ENCODE measurements at places on chromosomes 5 and 9.

DNA sequence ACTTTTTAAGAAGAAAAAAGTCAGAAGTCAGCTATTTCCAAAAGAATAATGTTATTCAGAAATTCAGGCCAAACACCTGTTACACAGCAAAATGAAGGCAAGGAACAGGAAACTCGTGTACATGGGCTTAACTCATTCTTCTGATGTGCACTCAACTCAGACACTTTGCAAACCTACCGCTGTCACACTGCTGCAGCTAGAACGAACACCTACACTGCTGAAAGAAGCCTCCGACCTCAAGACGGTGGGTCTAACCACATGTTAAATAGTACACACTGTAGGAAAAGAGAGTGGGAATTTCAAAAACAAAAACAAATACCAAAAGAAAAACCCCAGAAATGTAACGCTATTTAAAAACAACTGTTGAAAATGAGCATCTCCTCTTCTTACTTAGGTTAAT, 384.5 kb downstream of the IRX1 start:
- peak; percentile 64 for DNase-seq

GRCh38 chr5:134314443-134314842, 52.5 kb downstream of the CDKL3 start:
- no peak for DNase-seq

- no peak for DNase-seq
Measured at GRCh38 chr9:78871452-78872331, 574.8 kb downstream of the PSAT1 start.

- peak; percentile 42 for DNase-seq
Measured at GRCh38 chr5:96601715-96602244, 60.4 kb upstream of the CAST start.

GRCh38 chr9:94847486-94847885, 121.0 kb downstream of the AOPEP start:
- no peak for DNase-seq

DNA sequence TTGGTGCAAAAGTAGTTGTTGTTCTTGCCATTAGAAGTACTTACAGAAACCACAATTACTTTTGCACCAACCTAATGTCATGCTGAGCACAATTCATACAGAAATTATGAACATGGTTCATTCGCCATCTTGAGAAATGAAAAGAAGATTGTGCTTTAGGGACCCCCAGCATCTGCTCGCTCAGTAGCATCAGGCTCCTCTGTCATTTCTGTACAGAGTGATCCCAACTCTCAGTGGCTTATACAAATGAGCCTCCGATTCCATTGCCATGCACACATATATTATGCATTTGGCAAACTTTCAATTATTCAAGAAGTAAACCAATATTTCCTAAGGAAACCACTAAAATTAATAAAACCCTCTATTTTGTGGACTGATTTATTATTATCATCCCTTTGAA, 266.2 kb downstream of the MED10 start:
- DNase-seq = no peak

- DNase-seq = no peak
Measured at GRCh38 chr5:138054847-138055558, 22.1 kb upstream of the FAM13B start.

- DNase-seq = no peak
Measured at GRCh38 chr9:76898786-76899185, 7.1 kb downstream of the PRUNE2 start.

GRCh38 chr5:112355058-112355685, 63.9 kb downstream of the EPB41L4A start:
- DNase-seq = no peak

- DNase-seq = no peak
Measured at GRCh38 chr5:111310711-111311620, 86.8 kb downstream of the CAMK4 start.

DNA sequence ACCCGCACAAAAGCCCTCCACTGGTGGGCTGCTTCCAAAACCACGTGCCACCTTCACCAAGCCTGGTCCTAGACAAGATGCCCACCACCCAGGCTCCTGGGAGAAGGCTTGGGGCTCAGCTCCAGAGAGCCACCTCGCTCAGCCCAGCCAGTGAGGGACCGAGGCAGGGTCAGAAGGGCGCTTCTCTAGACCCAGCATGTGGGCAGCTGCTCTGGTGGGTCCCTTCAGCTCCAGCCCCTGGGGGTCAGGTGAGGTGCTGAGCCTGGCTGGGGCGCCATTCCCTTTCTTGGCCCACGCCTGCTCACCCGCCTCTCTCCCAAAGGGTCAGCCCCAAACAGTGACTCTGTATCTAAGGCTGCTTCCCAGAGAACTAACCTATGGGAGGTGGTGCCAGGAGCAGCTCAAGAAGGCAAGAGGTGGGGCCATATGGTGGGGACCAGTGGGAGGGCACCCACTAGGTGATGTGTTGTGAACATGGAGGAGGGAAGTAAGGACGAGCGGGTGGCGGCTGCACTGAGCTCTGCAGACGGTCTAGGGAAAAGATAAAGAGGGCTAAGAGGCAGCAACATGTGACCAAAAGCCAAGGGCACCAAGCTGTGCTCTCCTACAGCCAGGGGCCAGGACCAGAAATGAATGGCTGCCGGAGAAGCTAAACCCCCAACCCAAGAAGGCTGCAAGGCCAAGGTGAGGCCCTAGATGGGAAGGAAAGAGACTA, 79.3 kb downstream of the CAMSAP1 start:
- DNase-seq = no peak

GRCh38 chr9:110969971-110970386, 68.3 kb downstream of the LPAR1 start:
- no peak for DNase-seq

GRCh38 chr5:61567337-61567736, 235.3 kb downstream of the ZSWIM6 start:
- DNase-seq = no peak

GRCh38 chr5:77120086-77120485, 33.0 kb upstream of the ZBED3 start:
- DNase-seq = no peak

DNA sequence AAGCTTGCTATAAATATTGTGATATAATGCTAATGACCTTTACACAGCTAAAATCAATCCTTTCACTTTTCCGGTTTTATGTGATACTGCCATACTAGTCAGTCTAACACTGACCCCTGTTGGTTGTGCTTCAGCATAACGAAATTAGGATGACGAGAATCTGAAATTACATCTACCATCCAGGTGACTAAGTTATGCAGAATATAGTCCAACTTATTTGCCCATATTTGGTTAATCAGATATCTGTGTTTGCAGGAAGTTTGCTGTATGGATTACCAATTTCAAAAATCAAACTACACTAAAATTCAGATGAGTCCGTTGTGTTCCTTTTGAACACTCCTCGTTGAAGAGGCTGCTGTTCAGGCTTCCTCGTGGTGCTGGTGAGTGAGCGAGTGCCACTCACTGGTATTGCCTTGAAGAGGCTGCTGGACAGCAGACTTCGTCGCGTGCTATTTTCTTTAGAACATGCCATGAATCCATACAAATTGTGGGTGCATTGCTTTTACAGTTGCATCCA, 32.5 kb downstream of the TENT4A start:
- DNase-seq = no peak

All from thymus (tissue), 14 donors.